ENCODE measurements at places on chromosomes 6 and 20.

DNA sequence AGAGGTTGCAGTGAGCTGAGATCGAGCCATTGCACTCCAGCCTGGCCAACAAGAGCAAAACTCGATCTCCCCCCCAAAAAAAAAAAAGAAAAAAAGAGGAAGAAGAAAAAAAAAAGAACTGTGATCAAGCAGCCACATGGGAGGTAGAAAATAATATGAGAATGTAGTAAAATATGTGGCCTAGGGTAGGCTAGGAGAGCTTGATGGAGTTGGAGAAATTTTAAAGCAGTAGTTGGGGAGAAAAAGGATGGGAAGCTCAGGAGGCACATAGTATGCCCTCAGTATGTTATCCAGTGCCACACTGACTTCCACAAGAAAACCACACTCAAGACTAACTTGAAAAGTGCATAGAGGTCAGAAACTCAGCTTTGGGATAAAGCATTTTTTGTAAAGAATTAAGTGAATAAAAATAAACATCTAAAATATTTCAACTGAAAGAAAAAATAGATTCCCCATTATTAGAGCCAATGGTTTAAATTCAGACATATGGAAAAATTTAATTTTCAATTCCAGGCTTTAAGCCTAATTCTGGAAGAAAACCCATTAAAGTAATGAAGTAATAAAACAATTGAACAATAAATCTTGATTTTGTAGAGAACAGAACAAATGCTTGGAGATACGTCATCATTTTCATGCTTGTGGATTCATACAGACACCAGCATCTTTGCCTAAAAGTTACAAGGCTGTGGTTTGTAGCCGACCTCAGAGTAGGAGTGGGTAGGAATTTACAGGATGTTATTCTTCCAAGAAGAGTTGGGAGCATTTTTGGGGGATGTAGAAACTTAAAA is 34.7 kb downstream of the PLEKHG1 start:
- no peak for DNase-seq
- H3K4me1 ChIP-seq, result peaks cover 76% of the 10 kb centered on the region
- peak overlapping the region; percentile 85 for H3K4me3 ChIP-seq
- peaks cover 25% of the 10 kb centered on the region for H3K36me3 ChIP-seq
- peak overlapping the region; percentile 99 for H3K27ac ChIP-seq
- H3K27me3 ChIP-seq, result no peaks in the 10 kb centered on the region

DNA sequence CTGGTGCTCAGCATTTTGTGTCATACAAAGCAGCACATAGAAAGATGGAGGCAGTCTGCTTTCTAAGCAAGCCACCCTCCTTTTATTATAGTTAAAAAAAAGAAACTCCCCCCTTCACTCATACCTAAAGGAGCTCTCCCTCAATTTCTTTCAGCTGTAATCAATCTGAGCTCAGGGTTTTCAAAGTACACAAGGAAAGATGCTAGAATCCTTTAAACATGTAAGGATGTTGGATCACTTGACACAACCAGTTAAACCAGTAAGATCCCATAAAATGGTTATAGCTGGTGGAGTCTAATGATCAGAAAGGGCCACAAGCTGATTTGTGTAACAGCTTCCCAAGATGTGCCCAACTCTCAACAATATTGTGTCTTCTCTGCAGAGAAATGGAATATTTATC is at the start of gene CALHM4:
Gene CALHM4, plus strand, starts transcription at position 301 of the 400 bp plus-strand sequence. Its CDS starts 43 bp downstream, at position 344.
- no peak within 1 kb of the TSS for H3K4me3 ChIP-seq
- no peak within 1 kb of the TSS for H3K27ac ChIP-seq
- no peaks in the 10 kb centered on the region for H3K36me3 ChIP-seq
- H3K4me1 ChIP-seq, result no peaks in the 10 kb centered on the region
- DNase-seq, result no peak

DNA sequence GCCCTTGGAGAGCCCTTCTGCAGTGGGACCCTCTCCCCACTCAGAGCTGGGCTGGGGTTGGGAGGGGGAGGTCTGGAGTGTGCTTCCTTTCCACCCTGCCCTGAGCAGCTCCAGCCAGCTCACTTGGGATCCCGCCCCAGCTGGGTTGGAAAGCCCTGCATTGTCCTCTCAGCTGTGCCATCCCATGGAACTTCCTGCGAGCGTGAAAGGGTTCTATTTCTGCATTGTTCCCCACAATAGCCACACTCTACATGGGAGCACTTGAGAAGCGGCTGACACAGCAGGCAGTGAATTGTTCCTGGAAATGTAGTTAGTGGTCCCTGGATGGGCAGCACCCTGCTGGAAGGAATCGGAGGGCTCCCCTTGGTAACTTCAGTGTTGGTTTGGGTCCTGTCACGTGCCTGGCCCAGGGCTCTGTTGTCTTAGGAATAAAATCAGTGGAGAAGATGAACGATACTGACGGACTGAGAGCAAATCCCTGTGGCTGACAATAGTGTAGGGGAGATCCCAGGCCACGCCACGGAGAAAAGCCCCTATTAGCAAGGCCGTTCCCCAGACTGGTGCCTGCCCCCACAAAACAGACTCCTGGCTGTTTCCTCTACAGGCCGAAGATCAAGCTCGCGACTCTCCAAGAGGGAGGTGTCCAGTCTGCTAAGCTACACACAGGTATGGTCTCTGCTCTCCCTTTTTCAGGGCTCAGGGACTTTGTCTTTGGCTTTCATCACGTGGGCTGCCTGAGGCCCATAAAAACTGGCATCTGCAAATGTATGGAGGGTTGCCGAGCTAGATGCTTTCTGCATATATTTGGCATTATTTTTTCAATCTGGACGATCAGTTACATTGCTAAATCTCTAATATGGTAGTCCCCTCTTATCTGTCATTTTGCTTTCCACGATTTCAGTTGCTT is 18.8 kb downstream of the DNMT3B start:
- H3K4me1 ChIP-seq, result peaks cover 25% of the 10 kb centered on the region
- no peak for DNase-seq
- no peak overlapping the region for H3K4me3 ChIP-seq
- H3K36me3 ChIP-seq, result no peaks in the 10 kb centered on the region
- no peaks in the 10 kb centered on the region for H3K27me3 ChIP-seq

DNA sequence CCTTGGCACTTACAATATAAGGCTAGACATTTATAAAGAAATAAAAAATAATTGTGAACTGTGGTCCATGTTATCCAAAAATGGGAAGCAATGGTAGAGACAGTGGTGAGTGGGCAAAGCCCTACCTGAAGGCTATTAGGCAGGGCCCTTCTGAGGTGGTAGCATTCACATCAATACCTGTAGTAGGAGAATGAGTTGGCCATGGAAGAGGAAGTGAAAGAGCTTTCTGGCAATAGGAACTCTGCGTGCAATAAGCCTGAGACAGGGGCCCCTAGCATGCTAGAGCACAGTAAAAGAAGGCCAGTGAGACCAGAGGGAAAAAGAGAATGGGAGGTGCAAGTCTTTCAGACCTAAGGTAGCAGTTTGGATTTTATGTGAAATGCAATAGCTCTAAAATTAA is 754.5 kb downstream of the PTPRT start:
- no peak for DNase-seq
- H3K36me3 ChIP-seq, result no peaks in the 10 kb centered on the region
- peaks cover 2% of the 10 kb centered on the region for H3K4me1 ChIP-seq
- no peak overlapping the region for H3K27ac ChIP-seq

DNA sequence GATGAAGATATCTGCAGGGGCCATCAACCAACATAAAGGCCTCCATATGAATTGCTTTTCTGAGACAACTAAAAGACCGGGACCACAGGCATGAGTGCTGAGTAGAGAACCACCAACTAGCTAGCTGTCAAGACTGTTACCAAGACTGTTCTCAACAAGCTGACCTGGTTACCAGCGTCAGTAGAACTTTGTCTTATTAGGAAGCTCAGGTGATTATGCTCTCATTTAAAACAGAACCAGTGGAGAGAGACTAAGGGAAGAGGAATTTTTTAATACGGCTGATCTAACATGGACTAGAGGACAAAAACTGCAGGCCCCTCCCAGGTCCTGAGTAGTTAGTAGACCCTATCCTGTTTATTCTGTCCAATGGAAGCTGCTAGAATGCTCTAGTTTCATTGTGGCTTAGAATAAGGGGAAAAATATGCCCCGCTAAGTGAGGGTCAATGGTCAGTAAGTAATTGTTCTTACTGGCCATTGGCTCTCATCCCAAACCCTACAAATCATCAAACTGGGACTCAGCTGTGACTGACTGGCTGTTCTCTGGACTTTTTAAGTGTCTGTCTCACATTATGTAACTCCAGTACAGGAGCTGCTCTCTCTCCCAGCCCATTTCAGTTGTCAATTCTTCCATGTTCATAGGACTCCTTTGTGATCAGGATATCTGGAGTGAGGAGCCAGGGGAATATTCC is 3.8 kb upstream of the DYNLRB1 start:
- H3K27me3 ChIP-seq, result no peaks in the 10 kb centered on the region
- peaks cover 29% of the 10 kb centered on the region for H3K36me3 ChIP-seq
- no peak overlapping the region for H3K27ac ChIP-seq
- peaks cover 15% of the 10 kb centered on the region for H3K4me1 ChIP-seq
- H3K4me3 ChIP-seq, result no peak overlapping the region

- peaks cover 16% of the 10 kb centered on the region for H3K27me3 ChIP-seq
- no peak overlapping the region for H3K4me3 ChIP-seq
- H3K27ac ChIP-seq, result no peak overlapping the region
Observed at GRCh38 chr20:38246357-38247165, 14.0 kb downstream of the KIAA1755 start.

DNA sequence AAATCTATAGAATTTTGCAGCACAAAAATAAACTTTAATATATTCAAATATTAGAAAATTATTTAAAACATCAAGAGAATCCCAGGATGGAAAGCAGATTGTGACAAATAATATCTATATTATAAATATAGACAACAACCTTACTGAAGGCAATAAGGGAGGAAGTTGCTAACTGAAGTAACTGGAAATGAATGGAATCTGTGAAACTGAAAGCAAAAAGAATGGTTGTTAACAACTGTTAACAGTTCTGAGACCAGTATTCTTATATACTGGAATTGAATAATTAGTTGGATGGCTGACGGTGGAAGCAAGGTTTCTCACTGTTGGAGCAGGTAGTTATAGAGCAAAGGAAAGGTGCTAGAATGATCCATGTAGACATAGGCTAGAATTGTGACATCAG is 220.4 kb downstream of the PLCB1 start:
- no peak for DNase-seq
- no peaks in the 10 kb centered on the region for H3K27me3 ChIP-seq
- H3K4me3 ChIP-seq, result no peak overlapping the region
- H3K4me1 ChIP-seq, result no peaks in the 10 kb centered on the region
- H3K36me3 ChIP-seq, result peaks cover 3% of the 10 kb centered on the region
- H3K27ac ChIP-seq, result no peak overlapping the region
